Chondrocyte (in vitro differentiated cells): ENCODE measurements at places on chromosomes 6 and 20. TPM values are rescaled to one million over a fixed set of nuclear protein-coding genes. Genes with fewer than 3 reads are reported as not detected.

The MCHR2 gene
- not detected in 3 replicates for total RNA-seq

The MAP3K4 gene
- 25.5 to 34.1 TPM (median 33.2 TPM) in 3 replicates for total RNA-seq

The DAAM2 gene
- total RNA-seq, result 137 to 142 TPM (median 142 TPM) in 3 replicates

The ENPP4 gene
- total RNA-seq, result 3.5 to 4.9 TPM (median 4.4 TPM) in 3 replicates

The SAMD3 gene
- total RNA-seq, result 0.35 to 0.77 TPM in 2 of 3 replicates, not detected in the other

The DEFB121 gene
- total RNA-seq, result not detected in 3 replicates

DNA sequence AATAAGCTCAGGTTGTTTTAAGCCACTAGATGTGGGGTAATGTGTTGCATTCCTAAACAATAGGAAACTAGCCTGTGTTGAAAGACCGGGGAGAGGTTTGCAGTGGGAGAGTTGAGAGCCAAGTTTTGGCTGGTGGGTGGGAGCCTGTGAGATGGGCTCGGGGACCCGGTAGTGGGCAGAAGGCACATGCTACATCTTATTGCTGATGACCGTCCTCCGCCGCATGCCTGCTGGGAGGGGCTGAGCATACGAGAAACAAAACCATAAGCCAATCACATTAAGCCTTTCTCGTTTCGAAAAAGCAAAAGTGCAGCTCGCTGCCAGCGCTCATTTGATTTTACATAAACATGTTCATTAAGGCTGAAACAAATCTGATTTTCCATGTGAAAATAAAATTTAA, 57.4 kb upstream of the MPC1 start:
- DNase-seq, result no peak

DNA sequence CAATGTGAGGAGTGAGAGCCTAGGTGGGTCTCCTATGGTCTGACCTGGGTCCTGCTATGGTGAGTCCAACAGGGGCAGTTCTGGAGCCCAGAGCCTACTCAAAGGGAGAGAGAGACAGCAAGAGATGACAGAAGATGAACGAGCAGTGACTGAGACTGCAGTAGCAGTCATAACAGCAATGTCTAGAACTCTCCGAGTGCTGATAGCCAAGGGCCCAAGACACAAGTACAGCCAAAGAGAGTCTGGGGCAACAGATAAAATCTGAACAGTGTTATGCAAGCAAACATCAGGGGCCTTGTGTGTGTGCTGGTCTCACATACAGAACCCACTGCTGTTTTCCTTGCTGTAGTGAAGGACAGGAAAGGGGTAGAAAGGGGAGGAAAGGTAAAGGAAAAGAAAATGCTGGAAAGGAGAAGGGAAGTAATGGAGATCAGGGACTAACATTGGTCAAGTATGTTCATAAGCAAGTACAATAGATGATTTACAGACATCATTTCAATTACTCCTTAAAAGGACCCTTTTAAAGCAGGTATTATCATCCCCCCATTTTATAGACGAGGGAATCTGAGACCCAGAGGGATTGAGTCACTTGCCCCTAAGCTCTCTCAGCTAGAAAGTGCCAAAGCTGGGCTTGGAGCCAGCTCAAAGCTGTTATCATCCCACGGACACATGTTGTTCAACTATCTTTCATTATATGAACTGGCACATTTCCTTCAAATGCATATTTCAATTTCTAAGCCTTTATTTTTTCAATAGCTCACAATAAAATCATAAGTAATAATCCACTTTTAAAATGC, 182.3 kb upstream of the RAB32 start:
- no peak for DNase-seq

DNA sequence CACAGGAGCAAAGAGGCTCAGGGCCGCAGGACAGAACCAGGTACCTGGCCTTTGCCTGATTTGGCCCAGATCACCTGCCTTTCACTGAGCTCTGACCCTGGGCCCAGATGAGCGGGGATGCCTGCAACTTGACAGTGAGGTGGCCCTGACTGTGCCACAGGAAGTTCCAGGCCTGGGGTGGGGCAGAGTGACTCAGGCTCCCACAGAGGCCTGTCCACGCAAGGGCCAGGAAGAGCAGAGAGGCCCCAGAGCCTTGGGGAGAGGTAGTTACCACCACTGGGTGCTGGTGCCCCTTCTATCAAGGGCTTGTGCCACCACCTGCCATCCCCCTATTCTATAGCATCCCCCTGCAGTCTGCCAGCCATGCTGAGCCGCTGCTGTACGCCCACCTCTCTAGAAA, 4.1 kb upstream of the NOL4L start:
- DNase-seq, result no peak

- DNase-seq, result peak; percentile 97
These were observed 132.2 kb downstream of the OGFRL1 start for GRCh38 chr6:71420693-71421328.

GRCh38 chr20:64057628-64058498, 5.1 kb upstream of the TCEA2 start:
- DNase-seq, result no peak

DNA sequence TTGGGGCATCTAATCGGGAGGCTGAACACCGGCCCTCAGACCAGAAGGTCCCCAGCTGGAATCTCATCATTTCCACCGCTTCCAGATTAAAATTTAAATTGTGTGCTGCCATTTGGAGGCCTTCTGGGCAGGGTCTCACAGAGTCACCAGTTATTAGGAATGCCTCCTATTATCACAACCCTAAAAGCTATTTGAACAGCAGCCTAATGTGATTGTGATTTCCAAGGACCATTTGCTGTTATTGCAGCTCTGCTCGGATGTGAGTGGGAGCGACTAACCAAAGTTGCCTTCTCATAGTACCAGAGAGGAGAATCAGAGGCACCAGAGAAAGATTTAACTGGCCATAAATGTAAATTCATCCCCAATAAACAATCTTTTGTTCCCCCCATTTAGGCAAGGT, 277.3 kb downstream of the RNF144B start:
- no peak for DNase-seq

- no peak for DNase-seq
These were observed 269.4 kb upstream of the CDYL start for GRCh38 chr6:4506792-4507191.

- DNase-seq, result no peak
These were observed 39.4 kb downstream of the TOX2 start for GRCh38 chr20:43953919-43954592.

DNA sequence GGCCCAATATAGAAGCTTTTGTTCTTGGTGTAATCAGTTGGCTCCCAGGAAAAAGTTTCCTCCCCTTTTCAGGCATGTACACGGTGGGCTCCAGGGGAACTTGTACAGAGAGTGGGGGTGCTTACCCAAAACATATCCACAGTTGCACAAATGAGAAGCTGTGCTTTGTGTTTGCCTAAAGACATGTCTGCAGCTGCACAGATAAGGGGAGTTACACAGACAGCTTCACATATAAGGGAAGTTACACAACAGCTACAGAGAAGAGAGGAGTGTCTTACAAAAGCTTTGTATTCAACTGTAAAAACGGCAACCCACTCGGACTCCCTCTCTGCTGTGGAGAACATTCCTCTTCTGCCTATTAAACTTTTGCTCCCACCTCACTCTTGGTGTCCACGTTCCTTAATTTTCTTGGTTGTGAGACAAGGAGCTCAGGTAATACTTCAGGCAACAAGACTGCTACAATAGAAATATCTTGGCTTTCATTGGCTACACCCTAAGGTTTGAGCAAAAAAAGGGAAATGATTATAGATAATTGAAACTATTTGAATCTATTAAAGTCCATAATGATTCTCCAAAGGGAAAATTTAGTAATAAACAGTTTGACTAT, 7.4 kb upstream of the PNRC1 start:
- no peak for DNase-seq

GRCh38 chr6:31792761-31793171, 2.8 kb downstream of the VARS1 start:
- DNase-seq, result no peak

DNA sequence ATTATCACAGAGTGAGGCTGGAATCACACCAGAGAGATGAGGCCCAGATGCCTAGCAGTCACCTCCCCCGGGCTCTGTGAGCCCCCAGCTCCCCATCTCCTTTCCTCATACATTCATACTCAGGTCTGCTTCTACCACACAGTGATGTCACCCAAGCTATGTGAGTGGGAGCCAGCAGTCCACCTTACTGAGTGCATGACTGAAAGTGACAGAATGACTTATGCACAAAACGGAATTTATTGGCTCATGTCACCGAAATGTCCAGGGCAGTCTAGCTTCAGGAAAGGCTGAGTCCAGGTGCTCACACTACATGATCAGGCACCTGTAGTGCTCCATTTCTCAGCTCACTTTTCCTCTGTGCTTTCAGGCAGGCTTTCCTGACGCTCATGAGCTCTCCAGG, 36.7 kb upstream of the CCN6 start:
- no peak for DNase-seq

GRCh38 chr6:109050012-109050411, 44.6 kb downstream of the SESN1 start:
- no peak for DNase-seq

DNA sequence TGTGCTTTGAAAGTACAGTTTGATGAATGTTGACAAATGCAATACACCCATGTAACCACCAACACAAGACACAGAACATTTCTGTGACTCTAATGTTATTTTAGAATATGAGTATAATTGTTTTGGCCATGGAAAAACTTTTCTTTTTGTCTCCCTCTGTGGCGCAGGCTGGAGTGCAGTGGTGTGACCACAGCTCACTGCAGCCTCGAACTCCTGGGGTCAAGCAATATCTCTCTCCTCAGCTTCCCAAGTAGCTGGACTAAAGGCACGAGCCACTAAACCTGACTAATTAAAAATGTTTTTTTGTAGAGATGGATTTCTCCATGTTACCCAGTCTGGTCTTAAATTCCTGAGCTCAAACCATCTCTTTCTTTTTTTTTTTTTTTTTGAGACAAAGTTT, 20.3 kb upstream of the BCAS4 start:
- no peak for DNase-seq

DNA sequence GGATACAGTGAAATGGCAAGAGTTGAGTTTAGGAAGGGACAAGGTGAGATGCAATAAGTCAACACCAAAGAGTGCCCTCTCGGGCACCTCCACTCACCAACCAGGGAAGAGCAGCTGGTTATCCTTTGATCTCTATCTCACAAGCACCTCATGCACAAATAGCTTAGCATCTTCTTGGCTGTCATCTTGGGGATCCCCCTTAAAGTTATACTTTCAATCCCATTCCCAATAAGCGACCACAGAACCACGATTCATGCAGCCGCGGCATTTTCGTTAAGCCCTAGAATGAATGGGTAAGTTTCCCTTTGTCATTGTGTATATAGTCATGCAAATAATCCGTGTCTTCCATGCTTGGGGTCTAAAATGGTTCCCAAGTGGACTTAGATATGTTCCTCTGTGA, 73.5 kb downstream of the ADTRP start:
- DNase-seq, result no peak

DNA sequence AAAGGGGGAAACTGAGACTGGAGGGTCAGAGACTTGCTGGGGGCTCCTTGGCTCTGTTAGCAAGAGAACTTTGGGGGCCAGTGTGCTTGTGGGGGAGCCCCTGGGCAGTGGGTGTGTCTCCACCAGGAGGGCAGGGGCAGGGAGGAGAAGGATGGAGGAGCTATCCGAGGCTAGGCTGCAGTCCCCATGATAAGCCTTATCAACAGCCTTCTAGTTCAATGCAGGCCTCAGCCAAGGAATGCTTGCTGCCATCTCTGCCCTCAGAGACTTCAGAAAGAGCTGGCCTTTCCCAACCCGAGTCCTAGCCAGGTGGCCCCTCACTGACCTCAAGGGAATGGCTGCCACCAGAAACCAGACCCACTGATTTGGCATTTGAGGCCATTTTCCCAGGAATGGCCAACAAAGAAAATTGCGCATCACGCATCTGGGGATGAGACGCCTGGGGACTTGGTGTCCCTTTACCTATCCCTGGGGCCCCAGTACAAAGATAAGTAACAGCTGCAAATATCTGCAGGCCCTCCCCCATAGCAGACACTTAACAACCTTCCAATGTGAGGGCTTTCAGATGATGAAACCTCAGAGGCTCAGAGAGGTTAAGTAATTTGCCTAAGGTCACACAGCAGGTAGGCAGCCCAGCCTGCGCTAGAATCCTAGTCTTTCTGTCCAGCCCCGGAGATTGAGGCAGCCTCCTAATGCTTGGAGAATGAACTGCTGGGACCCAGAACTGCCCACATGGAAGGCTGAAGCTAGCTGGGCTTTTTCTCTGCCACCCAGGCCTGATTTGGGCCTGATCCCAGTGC, 4.9 kb downstream of the TGM2 start:
- DNase-seq, result peak; percentile 32

DNA sequence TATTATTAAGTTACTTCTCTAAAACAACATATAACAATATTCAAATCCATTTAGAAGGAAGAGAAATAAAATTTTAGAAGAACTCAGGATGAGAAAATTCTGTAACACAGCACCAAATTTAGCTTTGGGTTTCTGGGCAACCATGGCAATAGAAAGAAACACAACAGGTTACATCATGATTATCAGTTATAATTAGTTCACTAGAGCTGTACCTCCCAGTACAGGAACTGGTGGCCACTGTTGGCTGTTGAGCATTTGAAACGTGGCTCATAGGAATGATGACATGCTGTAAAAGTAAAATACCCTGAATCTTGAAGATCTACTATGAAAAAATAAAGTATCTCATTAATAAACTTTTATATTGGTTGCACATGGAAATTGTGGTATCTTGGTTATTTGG, 23.7 kb upstream of the MAP3K4 start:
- no peak for DNase-seq

GRCh38 chr20:33915726-33916331, 77.9 kb upstream of the RALY start:
- no peak for DNase-seq

GRCh38 chr6:125814481-125814880, 23.7 kb downstream of the NCOA7 start:
- no peak for DNase-seq

DNA sequence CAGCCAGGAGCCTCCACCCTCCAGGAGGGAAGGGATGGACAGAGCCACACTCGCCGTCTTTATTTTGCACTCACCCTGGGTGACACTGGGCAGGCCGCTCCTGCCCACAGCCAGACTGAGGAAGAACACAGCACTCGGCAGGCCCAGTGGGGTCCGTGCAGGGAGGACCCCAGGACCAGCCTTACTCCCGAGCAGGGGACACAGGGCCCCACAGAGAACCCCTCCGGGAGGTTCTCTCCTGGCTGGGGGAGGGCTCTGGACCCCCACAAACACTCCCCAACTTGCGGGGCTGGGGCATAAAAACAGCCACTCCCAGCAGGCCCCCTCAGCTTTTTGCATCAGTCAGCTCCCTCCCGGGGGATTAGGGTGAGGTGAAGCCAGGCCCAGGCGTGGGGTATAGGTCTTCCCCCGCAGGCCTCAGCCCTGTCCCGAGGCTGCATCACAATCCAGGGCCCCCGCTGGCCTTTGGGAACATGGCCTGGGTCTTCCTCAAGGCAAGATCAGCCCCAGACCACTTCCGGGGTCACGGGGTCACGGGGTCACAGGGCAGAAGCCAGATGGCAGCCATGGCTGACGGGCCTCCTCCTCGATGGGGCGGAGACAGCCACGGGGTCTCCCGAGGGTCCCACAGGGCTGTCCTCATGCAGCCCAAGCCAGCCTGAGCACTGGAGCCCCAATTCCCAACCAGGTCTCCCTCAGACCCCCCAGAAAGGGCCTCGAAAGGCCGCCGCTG, 3.2 kb downstream of the TNFRSF6B start:
- peak; percentile 90 for DNase-seq

DNA sequence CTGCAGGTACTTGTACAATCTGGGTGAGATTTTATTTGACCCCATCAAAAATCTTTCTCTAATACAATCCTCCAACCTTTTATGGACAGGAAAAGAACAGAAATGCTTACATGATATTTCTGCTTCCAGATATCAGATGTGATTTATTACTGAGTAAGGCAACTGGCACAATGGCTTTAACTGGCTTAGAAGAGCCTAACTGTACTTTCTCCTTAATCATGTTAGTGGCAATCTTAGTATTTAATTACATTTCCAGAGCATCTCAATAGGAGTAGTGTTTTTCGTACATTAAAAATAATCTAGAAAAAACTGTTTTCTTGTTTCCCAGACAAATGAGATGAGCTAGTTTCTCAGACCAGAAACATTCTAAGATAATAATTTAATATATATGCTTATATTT, 251.6 kb downstream of the KCNQ5 start:
- no peak for DNase-seq
